ENCODE measurements at places on chromosomes 7 and 10.

- DNase-seq = no peak
These were observed 202.1 kb downstream of the LRMDA start for GRCh38 chr10:75633568-75633967.

GRCh38 chr7:148650232-148650858, 48.4 kb upstream of the CUL1 start:
- DNase-seq = no peak

GRCh38 chr10:110488940-110489339, 8.8 kb upstream of the DUSP5 start:
- DNase-seq = no peak

DNA sequence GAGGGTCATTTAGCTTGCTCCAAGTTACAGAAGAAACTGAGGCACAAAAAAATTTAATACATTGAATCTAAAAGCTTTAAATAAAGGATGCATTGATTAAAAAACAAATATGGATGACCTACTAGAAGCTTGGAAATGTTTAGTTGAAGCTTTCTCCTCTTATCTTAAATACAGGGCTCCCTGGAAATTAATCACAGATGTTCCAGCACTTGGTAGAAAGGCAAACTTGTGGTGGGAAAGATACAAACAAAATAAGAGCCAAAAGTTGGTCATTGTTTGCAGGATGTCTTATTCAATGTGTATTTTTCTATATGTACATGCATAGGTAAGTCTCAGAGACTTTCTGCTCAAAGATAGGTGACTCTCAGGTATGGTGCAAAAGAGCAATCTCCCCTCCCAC, 40.7 kb upstream of the LYZL1 start:
- no peak for DNase-seq

- DNase-seq = peak; percentile 80
These were observed 121.9 kb downstream of the PTPRZ1 start for GRCh38 chr7:121994625-121995410.

Measured in fibroblast of the conjunctiva (primary cell).